Smooth muscle cell of the brain vasculature (primary cell): ENCODE measurements at places on chromosomes 1 and 21.
A peak's percentile ranks its signal among the peaks of the same experiment; 100 is the strongest.

DNA sequence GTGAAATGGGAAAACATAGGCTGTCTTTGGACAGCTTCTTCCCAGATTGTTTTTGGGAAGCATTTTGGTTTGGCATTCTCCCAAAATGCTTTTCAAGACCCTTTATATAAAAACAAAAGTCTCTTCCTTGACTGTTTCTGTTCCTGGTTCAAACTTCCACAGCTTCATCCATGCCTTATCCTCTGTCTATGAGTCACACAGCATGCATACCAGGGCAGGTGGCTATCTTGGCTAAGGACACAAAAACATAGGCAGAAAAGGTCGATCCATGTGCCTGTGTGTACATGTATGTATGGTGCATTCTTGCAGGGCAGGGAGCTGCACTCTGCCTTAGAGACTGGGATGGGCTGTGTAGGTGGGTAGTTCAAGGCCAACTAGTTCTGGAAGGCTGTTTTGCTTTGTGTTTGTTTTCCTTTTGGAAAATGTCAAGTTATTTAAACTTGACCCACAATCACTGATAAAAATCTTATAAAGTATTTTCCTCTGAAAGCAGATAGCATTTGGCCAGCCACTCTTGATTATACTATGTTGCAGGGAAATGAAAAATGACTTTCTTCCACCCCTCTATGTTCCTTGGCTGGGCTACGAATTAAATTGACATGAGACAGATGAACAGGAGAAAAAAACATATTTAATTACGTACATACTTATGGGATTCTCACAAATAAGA, 437.0 kb downstream of the SIPA1L2 start:
- DNase-seq: no peak

DNA sequence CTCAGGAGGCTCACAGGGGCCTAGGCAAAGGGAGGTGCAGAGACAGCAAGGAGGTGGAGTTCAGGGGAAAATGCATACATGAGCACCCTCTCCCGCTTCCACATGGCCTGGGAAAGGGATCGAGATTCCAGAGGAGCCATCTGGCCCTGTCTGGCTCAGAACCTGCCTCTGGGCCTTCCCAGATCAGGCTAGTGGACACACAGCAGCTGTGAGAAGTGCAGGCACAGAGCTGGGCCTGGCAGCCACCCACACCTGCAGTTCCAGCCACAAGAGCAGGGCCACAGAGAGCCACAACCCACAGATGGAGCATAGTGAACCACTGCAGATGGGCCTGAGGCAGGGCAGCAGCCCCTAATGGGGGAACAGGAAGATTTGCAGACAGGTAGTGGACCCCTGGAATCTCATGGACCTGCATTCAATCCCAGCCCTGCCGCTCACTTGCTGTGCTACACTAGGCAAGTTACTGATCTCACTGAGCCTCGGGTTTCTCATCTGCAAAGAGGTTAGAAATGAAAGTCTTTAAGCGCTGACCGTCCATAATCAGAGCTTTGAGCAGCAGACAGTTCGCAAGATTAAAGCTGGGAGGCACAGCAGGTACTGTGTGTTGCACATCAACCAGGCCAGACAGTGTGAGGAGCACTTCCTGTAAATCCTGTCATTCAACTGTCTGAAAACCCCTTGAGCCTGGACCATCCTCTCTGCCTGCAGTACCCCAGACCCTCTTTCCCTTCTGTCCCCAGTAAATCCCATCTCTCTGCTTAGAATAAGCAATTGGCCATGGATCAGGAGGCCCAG, 58.0 kb downstream of the MATN1 start:
- DNase-seq: no peak

DNA sequence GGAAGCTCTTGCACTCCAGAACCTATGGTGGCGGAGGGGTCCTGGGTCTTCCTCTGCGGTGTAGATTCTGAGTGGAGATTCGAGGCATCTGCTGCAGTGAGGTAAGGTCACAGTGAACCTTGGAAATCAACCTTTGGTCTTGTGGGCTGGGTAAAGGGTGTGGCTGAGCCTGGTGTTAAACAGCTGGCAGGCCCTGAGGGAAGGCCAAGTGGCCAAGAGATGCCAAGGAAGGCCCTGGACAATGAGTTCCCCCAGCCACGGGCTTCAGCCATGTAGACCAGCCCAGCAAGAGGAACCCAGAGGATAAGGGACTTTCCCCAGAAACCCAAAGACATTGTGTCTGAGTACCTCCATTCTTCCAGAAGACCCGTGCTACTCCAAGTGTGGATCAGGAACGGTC, 137.2 kb upstream of the ETS2 start:
- DNase-seq: no peak

- peak; percentile 15 for DNase-seq
These were observed 76.4 kb upstream of the DNAH14 start for GRCh38 chr1:224852901-224853568.

GRCh38 chr1:31926252-31926651, 11.9 kb downstream of the PTP4A2 start:
- DNase-seq: no peak

- no peak for DNase-seq
These were observed 12.1 kb upstream of the TSPEAR start for GRCh38 chr21:44723177-44724131.
